ENCODE measurements at places on chromosomes 6 and 20.

DNA sequence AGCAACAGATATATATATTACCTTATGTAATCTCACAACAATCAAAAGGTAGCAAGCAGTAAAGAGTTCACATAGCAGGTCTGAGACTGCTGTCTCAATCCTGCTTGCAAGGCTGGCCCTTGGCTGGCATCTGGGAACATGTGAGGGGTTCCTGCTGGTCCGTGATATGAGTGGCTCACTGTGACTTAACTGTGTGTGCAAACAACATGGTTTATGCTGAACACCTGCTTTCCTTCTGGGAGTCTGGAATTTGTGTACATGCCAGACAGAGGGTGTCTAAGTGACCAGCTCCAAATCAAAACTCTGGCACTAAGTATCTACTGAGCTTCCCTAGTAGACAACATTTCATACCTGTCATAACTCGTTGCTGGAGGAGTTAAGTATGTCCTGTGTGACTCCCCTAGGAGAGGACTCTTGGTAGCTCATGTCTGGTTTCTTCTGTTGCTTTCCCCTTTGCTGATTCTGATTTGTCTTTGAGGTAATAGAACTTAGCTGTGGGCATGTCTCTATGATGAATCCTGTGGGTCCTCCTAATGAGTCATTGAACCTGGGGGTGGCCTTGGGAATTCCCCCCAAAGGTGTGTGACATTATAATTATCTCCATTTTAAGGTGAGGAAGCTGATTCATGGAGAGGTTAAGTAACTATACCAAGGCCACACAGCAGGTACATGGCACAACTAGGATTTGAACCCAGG, 131.6 kb upstream of the NEDD9 start:
- no peak for DNase-seq

- DNase-seq = no peak
Measured at GRCh38 chr20:57391439-57392301, 474 bp downstream of the RBM38 start.

- DNase-seq = no peak
Measured at GRCh38 chr6:43268782-43269272, 25.5 kb downstream of the TTBK1 start.

DNA sequence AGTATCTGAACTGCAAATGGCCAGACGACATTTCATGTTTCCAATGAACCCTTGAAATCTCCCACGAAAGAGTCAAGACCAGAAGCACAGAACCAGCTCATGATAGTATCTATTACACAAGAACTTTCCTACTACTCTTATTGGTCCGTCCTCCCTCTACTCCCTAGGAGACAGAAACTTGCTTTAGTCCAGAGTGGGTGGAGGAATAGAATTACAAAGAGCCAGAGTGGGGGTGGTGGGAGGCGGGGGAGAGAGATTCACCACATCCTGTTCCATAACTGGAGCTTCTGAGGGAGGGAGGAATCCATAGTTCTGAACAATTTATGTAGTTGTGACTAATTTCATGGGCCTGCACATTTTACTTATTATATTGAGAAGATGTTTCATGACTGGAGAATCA, 18.5 kb upstream of the WFDC10A start:
- DNase-seq = no peak

- DNase-seq = no peak
Measured at GRCh38 chr6:105596284-105596755, 193.4 kb upstream of the PREP start.

DNA sequence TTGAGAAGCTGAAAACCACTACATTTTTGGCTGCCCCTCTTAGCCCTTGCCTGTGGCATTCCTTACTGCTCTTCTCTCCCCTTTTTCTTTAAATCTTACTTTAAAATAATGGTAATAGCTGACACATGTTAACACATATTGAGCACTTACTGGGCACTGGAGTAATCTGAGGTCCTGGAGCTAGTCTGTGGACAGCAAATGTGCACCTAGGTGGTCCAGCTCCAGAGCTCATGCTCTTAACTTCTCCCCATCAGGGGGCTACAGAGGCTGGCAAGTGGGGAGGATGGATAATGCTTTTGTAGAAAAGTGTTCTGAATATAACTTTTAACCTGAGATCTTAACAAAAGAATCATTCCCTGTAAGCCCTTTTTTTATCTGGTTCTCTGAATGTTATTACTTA, 74.8 kb downstream of the ADGRB3 start:
- no peak for DNase-seq

DNA sequence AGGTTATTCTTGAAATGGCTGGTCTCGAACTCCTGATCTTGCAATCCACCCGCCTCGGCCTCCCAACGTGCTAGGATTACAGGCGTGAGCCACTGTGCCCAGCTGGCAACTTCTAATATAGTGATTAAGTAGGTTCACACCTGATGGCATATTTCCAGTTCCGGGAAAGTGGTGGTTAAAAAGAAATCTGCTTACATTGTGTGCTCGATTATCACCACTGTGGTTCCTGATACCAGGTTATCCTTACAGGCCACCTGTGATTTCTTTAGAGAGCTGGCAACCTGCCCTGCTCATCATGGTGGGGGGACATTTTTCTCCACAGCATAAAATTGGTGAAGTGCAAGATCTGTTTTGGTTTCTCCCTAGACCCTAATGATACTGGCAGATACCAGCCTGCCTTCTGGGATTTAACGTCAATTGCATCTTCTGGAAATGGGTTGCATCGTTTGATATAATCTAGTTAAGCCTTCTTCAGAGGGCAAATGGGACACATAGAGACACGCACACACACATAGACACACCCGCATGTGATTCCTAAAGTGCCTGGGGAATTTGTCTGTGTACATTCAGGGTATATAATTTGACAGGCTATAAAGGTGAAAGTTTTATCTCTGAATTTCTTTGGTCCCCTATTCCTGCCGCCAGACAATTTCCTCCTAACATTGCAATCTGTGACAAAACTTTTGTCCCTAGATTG, 49.7 kb upstream of the CITED2 start:
- DNase-seq = no peak

- DNase-seq = no peak
Measured at GRCh38 chr6:124445581-124445980, 516.7 kb upstream of the RNF217 start.

DNA sequence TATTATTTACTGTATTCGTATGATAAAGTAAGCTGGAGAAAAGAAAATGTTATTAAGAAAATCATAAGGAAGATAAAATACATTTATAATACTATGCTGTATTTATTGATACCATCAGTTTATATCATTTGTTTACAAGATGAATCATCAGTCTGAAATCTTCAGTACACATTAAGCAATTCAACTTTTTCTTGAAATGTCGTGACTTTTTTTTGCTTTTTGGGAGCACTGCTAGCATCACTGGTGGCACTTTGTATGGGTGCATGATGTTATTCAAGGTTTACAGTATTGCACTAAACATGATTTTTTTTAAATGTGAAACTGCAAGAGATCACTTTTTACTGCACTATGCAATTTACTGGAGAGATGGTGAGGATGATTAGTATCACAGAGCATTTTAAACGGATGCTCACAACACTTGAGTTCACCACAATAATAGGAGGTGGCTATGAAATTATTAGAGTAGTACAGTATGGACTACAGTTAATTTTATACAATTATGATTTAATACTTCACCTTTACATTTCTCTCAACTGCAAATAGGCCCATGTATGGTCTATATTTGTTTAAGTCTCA, 85.9 kb downstream of the SNAP25 start:
- no peak for DNase-seq

DNA sequence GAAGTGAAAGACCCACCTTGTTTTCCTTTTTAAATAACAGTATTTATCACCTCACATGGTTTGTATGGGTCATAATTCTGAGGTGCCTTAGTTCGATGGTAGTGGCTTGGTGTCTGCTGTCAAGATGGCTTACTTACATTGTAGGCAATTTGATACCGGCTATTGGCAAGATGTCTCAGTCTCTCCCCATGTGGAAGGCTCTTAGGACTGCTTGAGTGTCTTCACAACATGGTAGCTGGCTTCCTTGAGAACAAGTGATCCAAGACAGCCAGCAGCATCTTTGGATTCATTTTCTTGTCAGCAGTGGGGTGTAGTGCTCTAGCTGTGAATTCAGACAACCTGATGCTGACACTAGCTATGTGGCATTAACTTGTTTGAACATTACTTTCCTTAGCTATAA, 70.1 kb downstream of the CBFA2T2 start:
- no peak for DNase-seq

- DNase-seq = no peak
Measured at GRCh38 chr20:49635166-49635565, 67.2 kb upstream of the PTGIS start.

DNA sequence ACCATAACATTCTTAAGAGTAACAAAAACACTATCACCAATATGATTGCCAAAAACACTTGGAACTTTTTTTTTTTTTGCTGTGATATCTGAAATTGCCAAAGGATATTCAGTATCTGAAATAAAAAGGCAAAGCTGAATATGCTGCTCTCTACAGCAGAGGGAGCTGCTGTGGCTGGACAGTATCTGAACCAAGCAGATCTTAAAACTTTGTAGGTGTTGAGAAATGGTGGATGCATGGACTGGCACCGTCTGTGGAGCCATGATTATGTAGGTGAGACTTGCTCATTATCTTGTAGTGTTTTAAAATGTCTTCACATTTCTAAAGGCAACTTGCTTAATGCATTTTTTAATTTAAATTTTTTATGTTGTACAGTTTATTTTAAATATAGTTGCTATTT, 9.2 kb downstream of the PDCD2 start:
- DNase-seq = no peak

Data from activated CD8-positive, alpha-beta memory T cell treated with anti-CD3 and anti-CD28 coated beads for 1 hour (primary cell).